Activated CD4-positive, CD25-positive, alpha-beta regulatory T cell (primary cell): ENCODE measurements at places on chromosomes 6 and 20.

GRCh38 chr6:37487591-37488380, 11.9 kb downstream of the CCDC167 start:
- DNase-seq = no peak

DNA sequence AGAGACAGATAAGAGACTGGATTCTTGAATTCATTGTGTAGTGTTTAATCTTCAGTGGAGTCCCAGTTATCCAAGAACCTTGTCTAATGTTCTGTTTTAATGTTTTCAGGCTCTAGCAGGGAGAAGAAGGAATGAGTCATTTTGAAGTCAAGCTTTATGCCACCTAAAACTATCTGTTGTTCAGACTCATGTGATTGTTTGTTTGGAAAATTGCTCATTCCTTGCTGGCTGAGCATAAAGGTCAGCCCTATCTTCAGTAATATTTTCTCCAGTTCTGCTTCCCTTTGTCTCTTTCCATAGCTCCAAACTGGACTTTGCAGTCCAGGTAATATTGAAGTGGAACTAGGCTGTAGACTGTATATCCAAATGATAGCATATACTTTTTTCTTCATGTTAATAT, 34.2 kb downstream of the CLVS2 start:
- no peak for DNase-seq

- no peak for DNase-seq
Observed at GRCh38 chr6:74357321-74357720, 661.3 kb downstream of the CD109 start.

DNA sequence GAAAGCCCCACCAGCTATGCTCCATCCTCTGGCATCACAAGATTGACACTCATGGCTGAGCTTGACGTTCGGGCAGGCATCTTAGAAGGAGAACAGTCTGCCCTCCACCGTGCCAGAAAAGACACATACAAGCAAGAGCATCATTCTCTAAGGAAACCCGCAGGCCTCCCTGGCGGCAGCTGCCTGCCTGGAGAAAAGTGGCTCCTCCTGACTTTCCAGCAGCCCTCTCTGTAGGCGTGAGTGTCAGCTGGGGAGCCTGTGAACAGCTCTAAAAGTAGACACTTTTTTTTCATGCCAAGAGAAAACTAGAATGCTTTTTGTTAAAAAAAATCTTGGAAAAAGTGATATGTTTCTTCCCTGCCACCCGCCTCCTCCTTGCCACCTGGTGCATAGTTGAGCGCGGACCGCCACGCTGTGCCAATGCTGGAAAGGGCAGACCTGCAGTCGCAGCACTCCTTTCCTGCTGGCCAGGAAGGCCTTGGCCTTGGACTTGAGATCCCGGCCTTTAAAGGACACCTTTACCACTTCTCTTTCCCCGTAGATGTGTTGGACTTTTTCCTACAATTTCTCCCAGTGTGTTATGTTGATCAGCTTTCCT, 29.7 kb upstream of the INSM1 start:
- no peak for DNase-seq

GRCh38 chr6:157951828-157952227, 29.8 kb upstream of the SYNJ2 start:
- DNase-seq = no peak
